ENCODE measurements at places on chromosomes 5 and 9. TPM values are rescaled to one million over a fixed set of nuclear protein-coding genes. Genes with fewer than 3 reads are reported as not detected.
A peak's percentile ranks its signal among the peaks of the same experiment; 100 is the strongest.

DNA sequence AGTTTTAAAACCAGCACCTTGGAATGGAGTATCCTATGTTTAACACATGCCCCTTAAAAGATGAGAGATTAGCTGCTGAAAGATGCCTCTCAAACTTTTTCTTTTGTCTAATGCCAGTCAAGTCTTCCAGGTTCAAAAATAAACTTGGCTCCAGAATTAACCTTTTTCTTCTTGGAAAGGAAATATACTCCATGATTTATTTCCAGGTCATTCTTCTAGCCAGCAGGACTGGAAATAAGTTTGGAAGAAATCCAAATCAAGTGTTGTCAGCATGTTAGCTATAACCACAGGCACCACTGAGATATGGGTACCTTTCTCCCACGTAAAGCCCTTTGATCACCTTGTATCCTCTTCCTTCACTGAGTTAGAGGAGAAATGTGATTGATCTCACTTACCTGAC is 56.1 kb downstream of the NLN start:
- no peak for ATAC-seq

DNA sequence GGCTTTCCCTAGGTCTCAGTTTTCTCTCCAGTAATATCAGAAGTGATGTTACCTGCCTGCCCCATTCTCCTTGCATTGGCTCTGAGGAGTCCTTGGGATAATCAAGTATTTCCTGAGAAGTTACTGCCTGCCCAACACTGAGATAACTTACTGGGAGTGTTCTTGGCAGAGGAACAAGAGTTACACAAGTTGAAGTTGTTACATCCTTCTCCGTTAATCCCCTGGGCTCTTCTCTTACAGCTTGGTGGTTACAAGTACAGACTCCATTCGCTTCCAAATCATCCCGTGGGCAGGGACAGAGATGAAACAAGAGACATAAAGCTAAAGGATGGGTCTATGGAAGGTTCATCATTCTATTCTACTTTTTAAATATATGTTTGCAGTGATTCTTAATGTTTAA is 74.1 kb upstream of the SAP30L start:
- ATAC-seq, result peak; percentile 80

Gene FGD3
- 2.1 TPM for total RNA-seq

Gene TMEM252
- total RNA-seq, result not detected

- ATAC-seq, result no peak
Observed at GRCh38 chr9:36867241-36867640, 166.8 kb downstream of the PAX5 start.

GRCh38 chr5:111892949-111893348 is 136.0 kb upstream of the NREP start:
- ATAC-seq, result no peak

DNA sequence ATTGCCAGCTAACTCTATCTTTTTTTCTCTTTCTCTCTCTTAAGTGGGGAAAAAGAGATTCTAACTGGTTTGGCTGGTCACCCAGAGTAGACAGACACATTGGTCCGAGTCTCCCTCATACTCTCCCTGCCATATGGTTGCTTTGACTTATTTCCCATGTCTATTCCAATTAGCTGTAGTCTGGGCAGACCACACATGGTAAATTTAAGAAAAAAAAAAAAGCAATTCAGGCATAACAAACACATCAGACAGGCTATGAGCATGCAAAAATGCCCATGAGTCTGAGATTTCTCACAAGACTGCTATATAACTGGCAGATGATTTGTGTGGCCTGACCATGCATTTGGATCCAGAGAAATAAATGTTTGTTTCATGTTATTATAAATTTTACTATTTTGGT is 110.2 kb upstream of the FGF10 start:
- ATAC-seq, result no peak

Gene SPINK13
- total RNA-seq, result not detected

Gene FOXD4
- 0.28 TPM for total RNA-seq

- peak; percentile 70 for ATAC-seq
Observed at GRCh38 chr5:150672237-150672883, 11.3 kb downstream of the MYOZ3 start.

Gene PHF24
- 0.48 TPM for total RNA-seq

Gene ISL1
- not detected for total RNA-seq

GRCh38 chr9:95736370-95736769 is 139.1 kb upstream of the ERCC6L2 start:
- no peak for ATAC-seq

Gene HRH2
- total RNA-seq, result 0.76 TPM

- no peak for ATAC-seq
Observed at GRCh38 chr5:114305402-114306207, 56.3 kb upstream of the KCNN2 start.

- no peak for ATAC-seq
Observed at GRCh38 chr5:71569748-71570509, 17.2 kb upstream of the MCCC2 start.

- no peak for ATAC-seq
Observed at GRCh38 chr9:124004593-124004992, 7.0 kb upstream of the LHX2 start.

- no peak for ATAC-seq
Observed at GRCh38 chr9:87876708-87877107, 6.0 kb upstream of the SPATA31E1 start.

Gene AQP3
- 1,467 TPM for total RNA-seq

Gene GLRA1
- total RNA-seq, result not detected

Gene ADAM19
- 2.2 TPM for total RNA-seq

GRCh38 chr9:127519301-127520166 is 68.2 kb downstream of the LRSAM1 start:
- peak; percentile 22 for ATAC-seq

GRCh38 chr9:30310711-30311110 is 2073.7 kb upstream of the ACO1 start:
- no peak for ATAC-seq

Gene SPOCK1
- 0.48 TPM for total RNA-seq

GRCh38 chr9:24464319-24464951 is 81.3 kb downstream of the IZUMO3 start:
- ATAC-seq, result no peak

DNA sequence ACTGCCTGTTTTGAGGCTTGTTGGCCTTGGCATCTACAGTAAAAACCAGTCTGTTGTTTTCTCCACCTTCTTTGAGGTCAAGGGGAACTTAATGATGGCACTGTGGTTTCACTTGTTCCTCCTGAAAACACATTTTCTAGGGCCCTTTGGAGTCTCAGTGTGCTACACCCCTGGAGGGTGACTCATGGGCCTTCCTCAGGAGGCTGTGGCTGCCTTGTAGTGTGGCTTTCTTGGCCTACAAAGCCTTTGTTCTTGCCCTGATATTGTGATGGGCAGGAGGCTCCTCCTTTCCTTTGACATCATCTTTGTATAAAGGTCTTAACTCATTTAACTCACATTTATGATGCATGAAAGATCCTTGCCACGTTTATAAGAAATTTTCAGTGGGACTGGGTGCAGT is 56.3 kb upstream of the GPBP1 start:
- peak; percentile 33 for ATAC-seq

DNA sequence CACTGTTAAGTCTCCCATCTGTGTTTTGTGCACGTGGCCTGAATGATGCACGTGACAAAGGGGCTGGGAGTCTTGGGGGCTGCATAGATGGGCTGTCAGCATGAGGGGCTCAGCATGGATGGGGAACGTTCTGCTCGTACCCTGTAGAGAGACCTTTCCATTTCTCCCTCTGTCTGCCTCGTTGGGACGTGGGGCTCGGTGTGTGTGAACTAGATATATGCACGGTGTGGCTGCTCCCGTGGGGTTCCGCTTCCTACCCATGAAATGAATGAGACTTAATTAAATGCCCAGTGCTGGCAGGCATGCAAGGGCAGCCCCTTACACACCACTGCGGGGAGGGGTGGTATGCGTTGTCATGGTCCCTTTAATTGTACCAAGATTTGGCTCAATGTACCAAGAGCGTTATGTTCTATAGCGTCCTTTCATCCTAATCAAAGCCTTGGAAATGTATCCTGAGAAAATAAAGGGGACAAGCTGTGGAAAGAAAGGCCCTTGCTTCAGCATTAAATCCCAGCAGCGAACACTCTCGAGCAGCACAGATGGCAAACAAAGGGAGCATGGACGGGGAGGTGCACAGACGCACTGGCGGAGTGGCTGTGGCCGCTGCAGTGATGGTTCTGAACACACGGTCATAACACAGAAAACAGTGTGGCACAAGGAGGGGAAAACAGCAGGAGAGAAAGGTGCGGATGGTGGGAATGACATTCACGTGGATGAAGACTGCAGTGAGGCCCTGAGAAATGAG is 66.8 kb downstream of the RASGEF1C start:
- no peak for ATAC-seq

Gene ADGRD2
- 0.08 TPM for total RNA-seq

DNA sequence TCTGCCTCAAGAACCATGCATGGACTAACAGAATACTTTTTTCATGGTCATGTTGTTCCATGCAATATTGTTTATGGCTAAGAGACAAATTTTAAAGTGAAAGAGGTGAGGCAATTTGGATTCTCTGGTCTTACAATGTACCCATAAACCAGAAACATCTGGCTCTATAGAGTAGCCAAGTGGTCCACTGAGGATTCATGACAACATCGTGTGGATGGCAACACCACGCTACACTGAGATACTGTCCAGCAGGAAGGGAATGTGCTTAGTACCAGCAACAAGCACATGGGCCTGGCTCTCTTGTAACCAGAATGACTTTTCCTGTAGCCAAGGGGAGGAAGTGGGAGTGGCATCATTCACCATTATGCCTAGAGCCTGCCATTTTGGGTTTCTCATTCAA is 218.2 kb downstream of the GADD45G start:
- no peak for ATAC-seq

GRCh38 chr5:69414885-69415583 is at the start of gene MARVELD2:
MARVELD2 (plus strand) TSS chr5:69415116; CDS start chr5:69419386, 4,270 bp downstream.
- ATAC-seq, result peak; percentile 99

GRCh38 chr5:10601246-10602030 is 37.6 kb downstream of the ANKRD33B start:
- ATAC-seq, result peak; percentile 70

DNA sequence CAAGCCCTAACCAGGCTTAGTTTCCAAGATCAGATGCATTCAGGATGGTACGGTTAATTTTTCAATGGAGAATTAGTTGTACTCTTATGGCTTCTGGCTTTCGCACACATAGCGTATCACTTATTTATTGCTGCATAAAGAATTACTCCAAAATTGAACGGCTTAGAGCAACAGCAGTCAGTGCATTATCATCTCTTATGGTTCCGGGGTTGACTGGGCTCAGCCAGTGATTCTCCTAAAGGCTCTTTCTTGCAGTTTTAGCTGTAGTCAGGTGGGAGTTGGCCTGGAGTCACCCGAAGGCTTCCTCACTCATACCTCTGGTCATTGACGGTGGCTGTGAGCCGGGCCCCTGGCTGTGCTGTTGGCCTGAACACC is 595 bp upstream of the GRHPR start:
- ATAC-seq, result no peak

Gene SOX30
- not detected for total RNA-seq

Gene UBAP2
- 23.4 TPM for total RNA-seq

DNA sequence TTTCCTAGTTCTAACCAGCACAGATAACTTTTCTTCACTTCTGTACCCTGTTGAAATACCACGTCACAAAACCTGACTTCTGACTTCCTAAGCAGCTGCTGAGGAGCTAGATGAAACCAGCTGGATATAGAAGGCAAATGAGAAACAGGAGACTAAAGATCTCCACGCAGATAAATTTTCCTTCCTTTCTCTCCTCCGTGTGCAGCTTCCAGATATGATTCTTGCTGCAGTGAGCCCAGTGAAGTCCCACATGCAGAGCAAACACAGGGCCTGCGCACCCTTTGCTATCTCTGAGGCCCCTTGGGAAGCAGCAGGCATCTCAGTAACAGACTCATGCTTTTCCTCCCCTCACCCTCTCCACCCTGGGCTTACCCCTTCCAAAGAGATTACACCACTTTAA is 1638.3 kb downstream of the MAT2B start:
- no peak for ATAC-seq

DNA sequence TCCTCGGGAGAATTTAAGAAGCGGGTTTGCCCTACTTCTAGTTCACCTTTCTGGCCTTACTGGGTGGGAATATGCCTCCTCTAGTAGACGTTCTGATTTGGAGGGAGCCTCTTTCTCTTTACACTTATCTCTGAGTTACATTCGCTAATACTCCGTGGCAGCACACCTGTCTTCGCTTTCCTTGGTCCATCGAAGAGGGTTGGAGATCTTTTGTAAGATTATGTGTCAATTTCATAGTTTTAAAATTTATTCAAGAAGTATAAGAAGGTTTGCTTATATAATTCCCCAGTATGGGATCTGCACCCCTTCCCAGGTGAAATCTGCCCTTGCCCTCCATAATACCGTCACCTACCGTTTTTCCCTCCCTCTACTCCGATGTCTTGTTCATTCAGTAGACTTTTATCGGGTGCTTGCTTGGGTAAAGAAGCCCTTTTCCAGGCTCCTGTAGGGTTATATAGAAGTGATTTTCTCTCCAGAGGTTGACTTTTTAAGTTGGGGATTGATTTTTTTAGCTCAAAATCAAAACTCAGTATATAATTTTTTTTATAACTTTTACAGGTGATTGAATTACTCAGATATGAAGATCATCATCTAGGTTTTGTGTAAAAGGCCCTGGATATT is 1.1 kb downstream of the GPBP1 start:
- ATAC-seq, result no peak

DNA sequence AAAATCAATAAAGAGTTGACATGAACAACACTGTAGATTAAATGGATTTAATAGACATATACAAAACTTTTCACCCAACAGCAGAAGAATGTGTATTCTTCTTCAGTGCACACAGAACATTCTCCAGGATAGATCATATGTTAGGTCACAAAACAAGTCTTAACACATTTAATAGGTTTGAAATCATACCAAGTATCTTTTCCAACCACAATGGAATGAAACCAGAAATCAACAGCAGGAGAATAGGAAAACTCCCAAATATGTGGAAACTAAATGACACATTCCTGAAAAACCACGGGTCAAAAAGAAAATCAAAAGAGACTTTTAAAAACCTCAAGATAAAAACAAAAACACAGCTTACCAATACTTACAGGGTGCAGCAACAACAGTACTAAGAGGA is 790.1 kb upstream of the ZNF608 start:
- no peak for ATAC-seq

Gene GABBR2
- not detected for total RNA-seq

GRCh38 chr9:27367921-27368315 is 71.0 kb upstream of the EQTN start:
- ATAC-seq, result no peak

- ATAC-seq, result no peak
Observed at GRCh38 chr5:180804129-180804618, 1.6 kb upstream of the MGAT1 start.

DNA sequence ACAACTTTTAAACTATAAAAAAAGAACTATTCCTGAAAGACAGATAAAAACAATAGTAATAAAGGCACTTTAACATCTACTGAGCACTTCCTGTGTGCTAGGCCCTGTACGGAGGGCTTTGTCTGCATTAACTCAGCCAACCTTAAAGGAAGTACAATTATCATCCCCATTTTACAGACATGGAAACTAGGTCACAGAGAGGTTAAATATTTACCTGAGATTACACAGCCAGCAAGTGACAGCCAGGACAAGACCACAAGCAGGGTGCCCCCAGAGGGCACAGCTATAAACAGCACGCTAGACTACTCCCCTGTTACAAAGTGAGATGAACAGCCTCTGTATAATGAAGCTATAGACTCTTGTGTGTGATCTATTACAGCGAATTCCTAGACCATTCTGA is 25.5 kb downstream of the DDX31 start:
- no peak for ATAC-seq

GRCh38 chr5:158921441-158922262 is 178.1 kb downstream of the EBF1 start:
- ATAC-seq, result no peak

Gene ASS1
- 101 TPM for total RNA-seq

Measured in esophagus mucosa (tissue), 1 donor.